Endothelial cell of umbilical vein (primary cell): ENCODE measurements at places on chromosomes 3 and 15. TPM values are rescaled to one million over a fixed set of nuclear protein-coding genes. Genes with fewer than 3 reads are reported as not detected.

The STRA6 gene
- polyA plus RNA-seq = not detected in 2 replicates

The PLA2G4E gene
- not detected in 2 replicates for polyA plus RNA-seq

The DTWD1 gene
- 3.0 and 4.6 TPM in 2 replicates for polyA plus RNA-seq

The SYNPR gene
- not detected in 2 replicates for polyA plus RNA-seq

The SPTSSB gene
- polyA plus RNA-seq = not detected in 2 replicates

The ZDHHC23 gene
- polyA plus RNA-seq = 0.94 and 0.99 TPM in 2 replicates

The CHRD gene
- 0.27 and 0.54 TPM in 2 replicates for polyA plus RNA-seq

The ENTPD3 gene
- 0.03 TPM in 1 of 2 replicates, not detected in the other for polyA plus RNA-seq

The DUSP7 gene
- 37.7 and 38.7 TPM in 2 replicates for polyA plus RNA-seq

The ADCY5 gene
- 0.01 and 0.08 TPM in 2 replicates for polyA plus RNA-seq

The IL5RA gene
- not detected in 2 replicates for polyA plus RNA-seq

The LSAMP gene
- polyA plus RNA-seq = not detected in 2 replicates

The RHOV gene
- 0.15 and 0.19 TPM in 2 replicates for polyA plus RNA-seq

The EFCC1 gene
- 1.3 and 1.6 TPM in 2 replicates for polyA plus RNA-seq

The PRSS50 gene
- polyA plus RNA-seq = not detected in 2 replicates
